ENCODE measurements at places on chromosomes 1 and 21.

DNA sequence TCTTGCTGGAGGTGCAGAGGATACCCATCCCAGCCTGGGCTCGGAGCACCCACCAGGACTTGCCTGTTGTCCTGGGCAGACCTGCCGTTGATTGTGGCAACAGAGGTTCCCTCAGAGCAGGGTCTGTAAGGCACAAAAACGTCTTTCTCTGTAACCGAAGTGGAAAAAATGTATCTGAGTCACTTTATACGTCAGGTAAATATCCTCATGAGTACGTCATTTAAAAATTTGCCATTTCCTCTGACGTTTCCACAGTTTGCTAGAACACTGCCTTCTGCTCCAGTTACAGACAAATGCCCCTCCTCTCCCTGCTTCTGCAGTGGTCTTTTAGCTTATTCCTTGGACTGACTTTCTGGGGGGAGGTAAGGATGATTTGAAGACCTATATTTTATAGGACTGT lies 326.8 kb downstream of the HHAT start:
- peak; percentile 7 for DNase-seq

GRCh38 chr21:20040768-20041167 lies 957.4 kb upstream of the NCAM2 start:
- DNase-seq, result peak; percentile 0

DNA sequence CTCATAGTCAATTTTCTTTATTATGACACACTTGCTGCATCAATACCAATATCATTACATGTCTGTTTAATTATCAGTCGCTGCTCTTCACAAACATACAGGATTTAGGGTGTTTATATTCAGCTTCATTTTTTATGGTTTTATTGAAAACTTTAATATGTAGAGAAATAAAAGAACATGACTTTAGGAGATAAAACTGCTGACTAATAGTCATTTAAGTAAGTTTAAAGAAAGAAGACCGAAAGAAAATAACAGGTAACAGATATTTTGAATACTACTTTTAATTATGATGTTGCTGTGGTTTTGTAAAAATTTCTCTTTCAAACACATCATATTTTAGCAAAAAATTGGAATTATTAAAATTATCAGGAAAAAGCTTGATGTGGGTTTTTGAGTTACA lies 685.1 kb upstream of the BRINP3 start:
- DNase-seq, result no peak

GRCh38 chr1:147046189-147046862 lies 108.2 kb downstream of the NBPF12 start:
- peak; percentile 25 for DNase-seq

DNA sequence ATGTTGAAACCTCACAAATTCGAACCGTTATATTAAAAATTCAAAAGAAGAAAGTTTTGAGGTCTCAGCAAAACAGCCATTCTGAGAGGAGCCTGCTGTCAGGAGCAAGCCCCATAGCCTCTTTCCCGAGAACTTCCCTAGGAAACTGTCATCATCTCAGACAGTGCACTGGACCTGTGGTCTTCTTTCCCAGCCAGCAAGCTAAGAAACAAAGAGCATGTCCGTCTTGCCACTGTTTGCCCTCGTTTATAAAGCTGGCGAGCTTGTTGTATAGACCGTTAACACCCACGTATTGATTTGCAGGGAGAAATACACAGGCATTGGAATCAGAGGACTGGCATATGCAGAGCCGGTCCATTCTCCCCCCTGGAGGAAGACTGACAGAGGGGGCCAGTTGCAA lies 407.0 kb downstream of the NPHP4 start:
- DNase-seq, result no peak

All from ELR (cell line).